ENCODE measurements at places on chromosomes 6 and 20. TPM values are rescaled to one million over a fixed set of nuclear protein-coding genes. Genes with fewer than 3 reads are reported as not detected.

GRCh38 chr6:145904868-145905267 lies 59.3 kb downstream of the SHPRH start:
- no peaks in the 10 kb centered on the region for H3K4me1 ChIP-seq
- no peaks in the 10 kb centered on the region for H3K36me3 ChIP-seq
- DNase-seq = no peak
- no peaks in the 10 kb centered on the region for H3K27me3 ChIP-seq

DNA sequence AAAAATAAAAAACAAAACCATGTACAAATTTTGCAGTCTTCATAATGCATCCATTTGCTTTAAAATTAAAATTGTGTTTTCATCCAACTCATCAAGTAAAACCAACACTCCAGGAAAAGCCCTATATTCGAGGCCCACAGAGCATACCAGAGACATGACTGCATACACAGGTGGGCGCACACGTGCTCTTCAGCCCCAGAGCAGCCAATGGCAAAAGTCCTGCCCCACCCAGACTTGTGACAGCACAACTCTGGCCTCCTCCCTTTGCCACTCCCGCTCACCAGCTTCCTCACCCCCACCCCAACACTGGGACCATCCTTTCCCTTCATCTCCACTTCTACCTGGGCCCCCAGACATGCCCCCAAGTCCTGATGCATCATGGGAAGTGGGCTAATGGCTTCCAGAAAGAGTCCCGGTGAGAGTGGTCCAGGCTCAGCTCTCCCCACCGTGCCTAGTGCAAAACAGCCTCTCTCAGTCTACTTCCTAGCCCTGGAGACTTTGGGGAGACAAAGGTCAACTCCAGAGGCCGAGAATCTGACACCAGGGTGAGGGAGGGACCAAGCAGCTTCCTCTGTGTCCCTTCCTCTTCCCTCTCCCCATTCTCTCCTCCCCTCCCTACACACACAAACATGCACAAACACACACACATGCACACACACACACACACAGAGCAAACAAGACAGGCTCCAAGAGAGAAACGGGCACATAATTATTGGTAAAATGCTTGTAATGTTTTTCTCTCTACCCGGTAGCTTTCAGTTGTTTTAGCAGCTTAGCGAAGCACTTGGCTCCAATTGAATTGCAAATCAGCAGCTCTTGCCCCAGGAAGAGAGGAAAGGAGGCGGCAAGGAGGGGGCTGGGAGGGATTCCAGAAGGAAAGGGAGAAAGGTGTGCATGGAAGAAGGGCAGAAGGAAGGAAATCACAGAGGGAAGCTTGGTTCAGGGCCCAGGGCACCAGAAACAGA lies 14.3 kb downstream of the GRM4 start:
- H3K4me3 ChIP-seq = no peak overlapping the region
- H3K27ac ChIP-seq = no peak overlapping the region
- no peaks in the 10 kb centered on the region for H3K36me3 ChIP-seq
- no peaks in the 10 kb centered on the region for H3K27me3 ChIP-seq

DNA sequence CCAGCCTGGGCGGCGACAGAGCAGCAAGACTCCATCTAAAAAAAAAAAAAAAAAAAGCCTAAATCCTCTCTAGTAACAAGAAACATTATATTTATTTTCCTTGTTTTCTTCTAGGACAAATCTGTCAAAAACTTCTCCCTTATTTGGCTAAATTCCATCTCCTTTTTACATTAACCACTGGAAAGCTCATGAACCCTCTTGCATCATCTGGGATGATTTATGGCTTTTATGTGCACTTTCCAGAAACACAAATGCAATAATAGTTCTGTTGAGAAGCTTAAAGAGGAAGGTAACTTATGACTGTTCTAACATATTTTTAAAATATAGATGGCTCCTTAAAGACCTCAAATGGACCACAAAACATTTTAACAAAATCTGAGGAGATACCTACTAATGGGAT lies 526.1 kb upstream of the SPTLC3 start:
- DNase-seq = no peak
- H3K27ac ChIP-seq = no peak overlapping the region
- no peaks in the 10 kb centered on the region for H3K4me1 ChIP-seq
- H3K27me3 ChIP-seq = no peaks in the 10 kb centered on the region
- no peaks in the 10 kb centered on the region for H3K36me3 ChIP-seq
- no peak overlapping the region for H3K4me3 ChIP-seq

DNA sequence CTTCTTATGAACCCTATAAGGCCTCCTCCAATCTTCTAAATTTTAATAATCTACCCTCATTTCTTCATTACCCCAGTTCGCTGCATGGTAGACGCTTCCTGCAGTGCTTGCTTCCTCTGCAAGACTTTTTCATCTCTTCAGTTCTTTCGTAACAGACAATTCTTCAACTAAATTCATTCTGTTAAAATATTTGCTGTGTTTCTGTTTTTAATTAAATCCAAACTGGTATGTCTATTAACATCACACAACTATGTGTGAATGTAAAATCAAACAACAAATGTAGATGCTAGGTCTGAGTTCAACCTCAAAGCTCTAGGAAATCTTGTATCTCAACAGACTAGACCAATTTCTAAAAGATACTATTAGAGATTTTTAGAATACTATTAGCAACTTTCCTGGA lies 199.3 kb downstream of the RNGTT start:
- no peaks in the 10 kb centered on the region for H3K27me3 ChIP-seq
- H3K36me3 ChIP-seq = peaks cover 2% of the 10 kb centered on the region
- no peak for DNase-seq
- no peak overlapping the region for H3K27ac ChIP-seq
- H3K4me1 ChIP-seq = no peaks in the 10 kb centered on the region

- no peak overlapping the region for H3K27ac ChIP-seq
- H3K36me3 ChIP-seq = no peaks in the 10 kb centered on the region
- DNase-seq = no peak
- H3K27me3 ChIP-seq = peaks cover 4% of the 10 kb centered on the region
- no peak overlapping the region for H3K4me3 ChIP-seq
Observed at GRCh38 chr6:159481897-159482296, 211.1 kb downstream of the SOD2 start.

GRCh38 chr6:137964876-137965275 lies 97.8 kb downstream of the TNFAIP3 start:
- no peaks in the 10 kb centered on the region for H3K36me3 ChIP-seq

GRCh38 chr6:5184218-5184617 lies 76.5 kb downstream of the LYRM4 start:
- no peaks in the 10 kb centered on the region for H3K27me3 ChIP-seq
- H3K36me3 ChIP-seq = no peaks in the 10 kb centered on the region
- no peaks in the 10 kb centered on the region for H3K4me1 ChIP-seq
- DNase-seq = no peak
- H3K27ac ChIP-seq = no peak overlapping the region

GRCh38 chr20:20076297-20077065 lies 24.1 kb downstream of the CFAP61 start:
- no peak overlapping the region for H3K27ac ChIP-seq
- DNase-seq = no peak
- H3K4me3 ChIP-seq = no peak overlapping the region
- H3K36me3 ChIP-seq = no peaks in the 10 kb centered on the region
- no peaks in the 10 kb centered on the region for H3K4me1 ChIP-seq

- H3K36me3 ChIP-seq = peaks cover 3% of the 10 kb centered on the region
- no peaks in the 10 kb centered on the region for H3K4me1 ChIP-seq
- no peak overlapping the region for H3K4me3 ChIP-seq
Observed at GRCh38 chr6:25615471-25615870, 36.5 kb upstream of the SCGN start.

GRCh38 chr20:16258766-16259165 lies 314.5 kb downstream of the KIF16B start:
- no peak overlapping the region for H3K4me3 ChIP-seq
- no peaks in the 10 kb centered on the region for H3K4me1 ChIP-seq
- no peak for DNase-seq
- H3K36me3 ChIP-seq = no peaks in the 10 kb centered on the region
- no peaks in the 10 kb centered on the region for H3K27me3 ChIP-seq
- no peak overlapping the region for H3K27ac ChIP-seq

Gene PROKR2
- not detected for total RNA-seq

Gene APOBEC2
- total RNA-seq = not detected

Gene OR2B6
- total RNA-seq = not detected

Gene FOXC1
- total RNA-seq = 3.4 TPM

All from left lung (tissue), 14 donors.